Mucosa of gallbladder (tissue), 1 donor: ENCODE measurements at places on chromosomes 5 and 9. TPM values are rescaled to one million over a fixed set of nuclear protein-coding genes. Genes with fewer than 3 reads are reported as not detected.

The FOXI1 gene
- total RNA-seq, result 0.69 TPM

The SLC6A19 gene
- total RNA-seq, result 179 TPM

GRCh38 chr5:171321447-171321846 is 12.4 kb downstream of the TLX3 start:
- DNase-seq, result no peak

The LCN15 gene
- not detected for total RNA-seq

DNA sequence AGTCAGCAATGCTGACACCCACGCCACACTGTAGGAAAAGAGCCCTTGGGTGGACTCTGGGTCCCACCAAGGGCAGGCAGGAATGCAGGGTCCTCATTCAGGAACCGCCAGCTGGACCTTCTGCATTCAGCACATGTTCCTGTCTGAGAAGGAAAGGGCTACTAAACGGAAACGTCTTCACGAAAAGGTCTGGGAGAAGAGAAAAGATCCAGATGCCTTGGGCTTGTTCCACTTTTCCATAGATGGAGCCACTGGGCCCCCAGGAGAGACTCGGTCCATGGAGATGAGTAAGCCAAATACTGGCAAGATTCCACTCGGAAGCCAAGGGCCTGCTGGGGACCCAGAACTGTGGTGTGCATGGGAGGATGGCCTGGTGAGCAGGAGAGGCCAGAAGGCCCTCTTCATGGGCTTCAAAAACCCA is 38.4 kb downstream of the LHFPL2 start:
- peak; percentile 66 for DNase-seq
